Stimulated activated CD4-positive, alpha-beta T cell treated with anti-CD3 and anti-CD28 coated beads, Interleukin-12 subunit alpha, Interleukin-12 subunit beta, amount 100 ng/mL, for 24 hours (primary cell): ENCODE measurements at places on chromosomes 7 and 10.

GRCh38 chr10:132241496-132241895 is 54.7 kb downstream of the DPYSL4 start:
- DNase-seq = no peak

DNA sequence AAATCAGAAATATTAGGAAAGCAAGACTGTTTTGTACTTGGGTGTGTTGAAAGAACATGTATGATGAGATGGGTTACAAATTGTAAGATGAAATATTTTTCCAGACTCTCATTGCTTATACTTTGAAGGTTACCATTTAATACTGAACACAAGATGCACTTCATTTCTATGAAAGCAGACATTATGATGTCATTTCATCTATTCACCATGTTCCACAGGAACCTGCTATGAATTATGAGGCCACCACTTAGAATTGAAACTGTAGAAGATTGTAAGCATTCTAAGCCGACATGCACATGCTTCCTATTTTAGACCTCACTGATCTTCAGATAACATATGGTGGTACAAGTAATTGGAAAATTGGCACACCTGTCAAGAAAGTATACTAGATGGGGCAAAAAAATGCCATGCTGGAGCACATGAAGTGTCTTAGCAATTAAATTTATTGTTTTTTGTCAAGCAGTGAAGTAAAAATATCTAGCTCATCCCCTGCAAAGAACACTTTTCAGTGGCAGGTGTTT is 195.0 kb downstream of the PHF14 start:
- no peak for DNase-seq

DNA sequence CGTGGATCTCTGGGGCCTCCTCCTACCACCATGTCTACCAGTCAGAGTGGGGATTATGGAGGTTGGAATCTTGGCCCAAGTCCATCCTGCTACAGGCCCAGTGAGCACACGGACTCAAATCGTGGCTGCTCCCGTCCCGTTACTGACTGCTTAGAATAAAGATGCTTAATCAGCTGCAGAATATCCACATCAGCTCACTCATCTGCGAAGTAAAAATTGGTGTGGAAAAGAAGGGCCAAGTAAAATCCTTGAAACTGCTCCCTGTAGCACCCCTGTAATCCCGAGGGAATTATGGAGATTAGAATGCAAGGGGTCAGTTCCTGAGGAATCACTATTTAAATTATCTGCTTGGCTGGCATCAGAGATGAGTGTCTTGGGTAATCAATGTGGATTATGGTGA is 13.0 kb upstream of the HTR5A start:
- DNase-seq = no peak

GRCh38 chr10:6699336-6699735 is 119.3 kb upstream of the PRKCQ start:
- no peak for DNase-seq
